Mesothelial cell of epicardium (in vitro differentiated cells): ENCODE measurements at places on chromosomes 2 and 18. TPM values are rescaled to one million over a fixed set of nuclear protein-coding genes. Genes with fewer than 3 reads are reported as not detected.

The PSMA8 gene
- 0.22 TPM in 1 of 3 replicates, not detected in the others for total RNA-seq

The UGT1A4 gene
- not detected in 3 replicates for total RNA-seq

The KCNIP3 gene
- 8.3 to 9.2 TPM (median 8.3 TPM) in 3 replicates for total RNA-seq

The PROKR1 gene
- total RNA-seq, result 0.09 to 0.14 TPM (median 0.11 TPM) in 3 replicates

The DLGAP1 gene
- 4.6 to 5.1 TPM (median 4.9 TPM) in 3 replicates for total RNA-seq

DNA sequence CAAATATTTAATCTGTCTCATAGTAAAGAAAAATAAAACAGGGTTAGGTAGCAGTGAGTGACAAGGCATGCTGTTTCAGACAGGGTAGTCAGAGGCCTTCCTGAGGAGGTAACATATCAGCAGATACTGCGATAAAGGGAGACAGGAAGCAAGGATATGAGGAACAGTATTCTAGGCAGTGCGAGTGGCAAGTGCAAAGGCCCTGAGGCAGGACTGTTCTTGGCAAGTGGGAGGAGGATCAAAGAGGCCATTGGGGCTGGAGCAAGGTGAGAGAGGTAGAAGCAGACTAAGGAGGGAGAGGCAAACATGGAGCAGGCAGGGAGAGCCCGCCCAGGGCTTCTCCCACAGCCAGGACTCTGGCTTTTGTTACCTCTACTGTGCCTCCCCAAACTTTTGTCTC is 33.6 kb downstream of the GAD1 start:
- DNase-seq, result no peak
- H3K27me3 ChIP-seq, result peaks cover 6% of the 10 kb centered on the region
- H3K4me1 ChIP-seq, result no peaks in the 10 kb centered on the region
- H3K36me3 ChIP-seq, result no peaks in the 10 kb centered on the region
- no peak overlapping the region for H3K4me3 ChIP-seq

DNA sequence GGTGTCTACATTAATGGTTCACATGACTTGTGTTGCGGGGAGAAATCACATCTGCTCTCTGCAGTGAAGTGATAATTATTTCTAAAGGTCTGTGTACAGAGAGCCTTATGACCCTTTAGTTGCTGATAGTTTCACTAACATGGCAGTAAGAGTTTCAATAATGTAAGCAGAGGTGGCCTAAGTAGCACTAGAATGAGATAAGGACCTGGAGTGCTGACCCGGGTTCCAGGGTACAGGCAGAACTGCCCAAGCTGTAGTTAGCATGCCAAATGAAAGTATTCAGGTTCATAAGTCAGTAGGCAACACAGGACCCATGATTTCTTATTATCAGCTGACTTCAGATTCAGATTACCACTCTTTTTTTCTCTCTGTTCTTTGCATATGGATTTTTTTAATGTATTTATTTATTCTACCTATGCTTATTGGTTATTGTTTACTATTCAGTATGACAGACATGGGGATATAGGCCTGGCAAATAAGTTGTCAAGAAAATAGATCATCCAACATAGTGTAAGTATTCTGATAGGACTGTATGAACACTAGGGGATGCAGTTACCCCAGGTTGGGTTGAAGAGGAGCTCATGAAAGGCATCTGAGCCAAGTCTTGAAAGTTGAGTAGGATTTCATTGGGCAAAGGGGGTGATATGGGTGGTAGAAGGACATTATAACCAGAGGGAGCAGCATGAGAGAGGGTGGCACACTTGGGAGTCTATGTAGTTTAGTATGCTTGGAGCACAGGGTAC is 105.2 kb downstream of the CCDC85A start:
- peaks cover 5% of the 10 kb centered on the region for H3K36me3 ChIP-seq
- H3K27me3 ChIP-seq, result no peaks in the 10 kb centered on the region
- H3K4me3 ChIP-seq, result no peak overlapping the region
- H3K27ac ChIP-seq, result no peak overlapping the region
- DNase-seq, result no peak

DNA sequence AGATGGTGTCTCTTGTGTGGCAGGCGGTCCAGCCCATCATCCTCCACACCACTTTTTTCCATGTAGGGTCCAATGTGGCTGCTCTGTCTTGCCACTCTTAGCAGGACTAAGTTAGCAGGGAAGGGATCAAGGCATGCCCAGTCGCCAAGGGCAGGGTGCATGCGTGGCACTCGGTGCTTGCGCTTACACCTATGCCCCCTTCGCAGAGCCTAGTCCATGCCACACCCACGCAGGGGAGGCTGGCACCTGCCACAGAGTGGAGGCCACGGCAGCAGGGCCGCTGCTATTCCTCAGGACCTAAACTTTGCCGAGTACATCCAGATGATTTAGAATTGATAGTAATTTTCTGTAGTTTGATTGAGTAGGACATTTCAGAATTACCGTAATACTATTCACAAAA is 59.5 kb downstream of the RALBP1 start:
- peaks cover 32% of the 10 kb centered on the region for H3K36me3 ChIP-seq
- H3K4me3 ChIP-seq, result no peak overlapping the region
- H3K27ac ChIP-seq, result no peak overlapping the region
- DNase-seq, result no peak
- peaks cover 8% of the 10 kb centered on the region for H3K4me1 ChIP-seq

GRCh38 chr2:64837925-64838641 is 151.1 kb upstream of the SLC1A4 start:
- H3K27ac ChIP-seq, result no peak overlapping the region
- H3K4me3 ChIP-seq, result no peak overlapping the region
- no peaks in the 10 kb centered on the region for H3K4me1 ChIP-seq
- peaks cover 8% of the 10 kb centered on the region for H3K27me3 ChIP-seq

GRCh38 chr2:121245120-121245820 is 39.7 kb downstream of the TFCP2L1 start:
- peaks cover 4% of the 10 kb centered on the region for H3K4me1 ChIP-seq
- no peaks in the 10 kb centered on the region for H3K36me3 ChIP-seq
- peaks cover 4% of the 10 kb centered on the region for H3K27me3 ChIP-seq
- DNase-seq, result no peak
- no peak overlapping the region for H3K4me3 ChIP-seq

DNA sequence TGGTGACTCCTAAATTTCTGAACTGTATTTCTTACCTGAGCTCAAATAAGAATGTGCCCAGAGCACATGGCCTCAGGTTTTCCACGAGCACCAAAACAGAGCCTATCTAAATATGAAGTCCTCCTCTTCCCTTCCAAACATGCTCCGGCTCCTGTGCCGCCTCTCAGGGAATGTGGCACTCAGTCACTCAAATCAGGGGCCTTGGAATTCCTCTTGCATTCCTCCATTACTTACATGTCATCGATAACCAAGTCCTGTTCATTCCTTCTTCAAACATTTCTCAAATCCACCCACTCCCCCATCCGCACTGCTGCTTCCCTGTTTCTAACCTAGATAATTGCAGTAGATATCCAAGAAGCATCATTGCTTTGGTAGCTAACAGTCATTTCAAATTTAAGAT is 151.4 kb downstream of the CHST9 start:
- H3K27me3 ChIP-seq, result no peaks in the 10 kb centered on the region
- H3K27ac ChIP-seq, result no peak overlapping the region
- no peak overlapping the region for H3K4me3 ChIP-seq
- peaks cover 16% of the 10 kb centered on the region for H3K4me1 ChIP-seq
- DNase-seq, result no peak

GRCh38 chr2:174761837-174762236 is 2.4 kb downstream of the CHRNA1 start:
- no peak overlapping the region for H3K27ac ChIP-seq
- no peaks in the 10 kb centered on the region for H3K36me3 ChIP-seq
- H3K4me1 ChIP-seq, result peaks cover 13% of the 10 kb centered on the region
- H3K27me3 ChIP-seq, result no peaks in the 10 kb centered on the region
- no peak overlapping the region for H3K4me3 ChIP-seq
